Aorta (tissue), 5 donors: ENCODE measurements at places on chromosomes 12 and 14. TPM values are rescaled to one million over a fixed set of nuclear protein-coding genes. Genes with fewer than 3 reads are reported as not detected.
A peak's percentile ranks its signal among the peaks of the same experiment; 100 is the strongest.

NFE2 gene
- 3.3 TPM for total RNA-seq

GRCh38 chr14:26596543-26597061 lies 1.2 kb downstream of the NOVA1 start:
- DNase-seq = peak; percentile 65

C14orf132 gene
- total RNA-seq = 38.2 TPM

- no peak for DNase-seq
These were observed 96.2 kb upstream of the CPM start for GRCh38 chr12:69028941-69029729.

PLA2G1B gene
- total RNA-seq = 0.91 TPM

DNA sequence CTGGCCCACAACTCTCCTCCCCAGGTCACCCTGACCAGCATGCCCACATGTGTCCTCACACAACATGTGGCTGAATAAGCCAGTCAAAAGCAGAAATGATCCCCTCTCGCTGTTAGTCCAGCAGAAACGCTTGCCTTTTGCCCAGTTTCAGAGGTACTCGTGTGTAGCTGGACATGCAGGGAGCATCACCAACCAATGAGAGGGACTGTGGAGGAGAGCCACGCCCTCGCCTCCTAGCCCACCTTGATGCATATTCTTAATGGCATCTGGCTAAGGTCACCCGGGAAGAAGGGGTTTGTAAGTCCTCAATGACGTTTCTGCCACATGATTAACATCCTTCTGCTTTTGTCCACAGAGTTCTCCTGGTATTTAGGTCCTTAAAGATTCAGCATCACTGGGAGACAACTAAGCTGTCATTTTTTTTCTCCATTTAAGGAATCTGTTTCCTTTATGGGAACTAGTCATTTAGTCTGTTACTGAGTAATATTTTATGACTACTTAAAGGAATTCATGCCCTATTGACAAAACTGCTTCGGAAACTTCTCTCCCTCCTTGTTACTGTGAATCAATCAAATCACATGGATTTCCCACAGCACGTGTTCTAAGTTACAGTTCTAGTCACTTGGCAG lies 134.0 kb downstream of the GCH1 start:
- no peak for DNase-seq

CIROP gene
- total RNA-seq = 0.18 TPM

DNA sequence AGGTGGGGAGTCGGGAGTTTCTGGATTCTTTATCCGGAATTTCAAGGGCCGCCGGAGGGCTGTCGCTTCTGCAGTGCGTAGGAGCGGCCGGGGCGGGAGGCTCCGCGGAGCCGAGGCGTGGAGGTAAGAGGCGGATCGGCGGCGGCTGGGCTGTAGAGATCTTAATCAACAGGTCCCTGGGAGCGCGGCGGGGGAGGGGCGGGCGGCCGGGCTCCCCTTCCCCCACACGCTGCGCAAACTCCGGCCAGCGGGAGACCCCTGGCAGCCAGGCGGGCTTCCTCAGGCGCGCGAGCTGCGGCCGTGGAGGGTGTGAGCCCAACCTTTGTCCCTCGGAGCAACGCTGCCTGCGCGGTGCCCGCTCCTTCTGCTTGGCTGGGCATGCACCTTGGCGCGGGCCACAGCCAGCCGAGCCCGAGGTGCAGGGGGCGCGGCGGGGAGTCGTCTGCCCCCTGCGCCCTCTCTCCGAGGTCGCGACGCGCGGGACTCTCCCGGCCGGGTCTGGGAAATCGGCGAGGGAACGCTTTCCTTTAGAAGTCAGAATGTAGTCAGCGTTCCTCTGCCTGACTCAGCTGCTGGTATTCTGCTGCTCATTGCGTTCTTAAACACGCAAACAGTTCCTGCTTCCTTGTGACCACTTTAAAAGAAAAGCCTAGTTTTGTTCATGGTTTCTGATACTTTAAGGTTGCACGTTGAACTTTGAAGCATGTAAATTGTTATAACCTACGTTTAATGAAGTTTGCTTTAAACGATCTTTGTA lies at the start of gene PALS1:
Gene PALS1 (plus strand): TSS at position 25 of the 757 bp plus-strand sequence. CDS start 37,736 bp downstream, outside the sequence.
- DNase-seq = peak; percentile 70

GRCh38 chr12:66140731-66141130 lies 10.2 kb upstream of the LLPH start:
- no peak for DNase-seq
